ENCODE measurements at places on chromosomes 3 and 15.

DNA sequence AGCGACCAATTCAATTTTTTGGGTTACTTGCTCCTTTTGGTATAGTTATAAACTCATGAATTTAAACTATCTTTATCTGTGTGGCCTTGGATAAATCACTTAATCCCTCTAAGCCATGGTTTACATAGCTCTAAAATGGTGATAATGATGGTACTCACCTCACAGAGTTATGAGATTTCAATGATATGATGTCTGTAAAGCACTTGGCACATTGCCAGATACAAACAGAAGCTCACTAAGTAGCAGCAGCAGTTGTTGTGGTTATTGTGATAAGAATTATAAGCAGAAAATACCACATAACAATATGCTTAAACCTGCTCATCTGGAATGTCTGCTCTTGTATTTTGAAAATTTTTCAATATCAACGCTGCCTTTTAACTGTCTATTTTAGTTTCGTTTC, 185.1 kb upstream of the SNTN start:
- no peak for DNase-seq

DNA sequence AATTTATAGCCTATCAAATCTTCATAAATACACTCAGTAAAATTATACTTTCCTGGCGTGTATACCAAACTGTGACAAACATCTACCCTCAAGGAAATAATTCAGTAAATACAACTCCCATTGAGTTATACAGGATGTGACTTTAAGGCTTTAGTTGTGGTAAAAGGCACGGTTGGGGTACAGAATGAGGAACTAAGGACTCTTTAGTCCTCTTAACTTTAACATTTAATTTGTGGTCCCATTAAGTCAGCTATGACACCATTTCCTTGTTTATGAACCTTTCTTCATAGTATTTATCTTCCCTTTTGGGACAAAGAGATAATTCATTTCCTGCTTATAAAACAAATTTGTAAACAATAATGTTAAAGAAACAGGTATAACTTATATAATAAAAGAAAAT, 30.2 kb downstream of the IFT80 start:
- no peak for DNase-seq

DNA sequence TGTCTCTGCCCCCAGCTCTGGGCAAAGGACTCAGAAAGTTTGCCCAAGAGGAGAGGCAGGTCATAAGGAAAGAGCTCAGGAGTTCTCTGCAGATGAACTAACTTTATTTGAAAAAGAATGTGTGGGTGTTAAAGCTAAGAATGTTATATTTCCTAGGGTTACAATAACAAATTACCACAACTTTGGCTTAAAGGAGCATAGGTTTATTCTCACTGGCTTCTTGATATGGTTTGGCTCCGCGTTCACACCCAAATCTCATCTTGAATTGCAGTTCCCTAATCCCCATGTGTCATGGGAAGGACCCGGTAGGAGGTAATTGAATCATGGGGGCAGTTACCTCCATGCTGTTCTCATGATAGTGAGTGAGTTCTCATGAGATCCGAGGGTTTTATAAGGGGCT, 383.7 kb upstream of the CFAP20DC start:
- no peak for DNase-seq

GRCh38 chr3:179278932-179279693, 28.2 kb upstream of the KCNMB3 start:
- peak; percentile 13 for DNase-seq

GRCh38 chr3:61724183-61724582, 162.8 kb downstream of the PTPRG start:
- no peak for DNase-seq
